ENCODE measurements at places on chromosomes 5 and 9.
A peak's percentile ranks its signal among the peaks of the same experiment; 100 is the strongest.

DNA sequence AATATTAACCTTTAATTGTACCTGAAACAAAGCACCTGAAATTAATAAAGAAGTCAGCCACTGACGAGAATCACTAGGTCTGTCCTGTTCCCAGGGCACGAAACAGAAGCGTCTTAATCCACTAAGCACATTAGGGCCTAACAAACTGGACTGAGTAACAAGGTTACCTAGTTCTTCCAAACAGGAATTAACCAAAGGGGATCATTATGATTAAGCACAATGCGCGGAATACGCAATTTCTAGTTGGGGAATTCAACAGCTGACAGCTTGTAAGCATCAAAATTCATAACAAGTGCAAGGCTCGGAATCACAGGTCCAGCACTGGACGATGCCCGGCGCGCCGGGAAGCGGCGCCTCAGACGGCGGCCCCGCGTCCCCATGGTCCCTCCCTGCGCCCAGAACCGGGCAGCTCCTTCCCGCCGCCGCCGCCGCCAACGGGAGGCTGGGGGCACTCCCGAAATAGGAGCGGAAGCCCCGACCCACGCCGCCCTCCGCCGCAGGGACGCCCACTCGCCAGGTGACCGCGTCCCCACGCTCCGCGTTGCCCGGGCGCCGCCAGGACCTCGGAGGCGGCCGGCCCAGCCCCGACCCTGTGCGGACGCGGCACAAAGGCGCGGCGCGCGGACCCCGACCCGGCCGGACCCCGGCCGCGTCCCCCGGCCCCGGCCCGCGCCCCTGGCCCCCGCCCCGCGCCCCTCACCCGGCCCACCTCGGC is 898 bp downstream of the CAMSAP1 start:
- DNase-seq = no peak

- no peak for DNase-seq
These were observed 227.0 kb downstream of the PAPPA start for GRCh38 chr9:116380496-116380995.

- no peak for DNase-seq
These were observed 56.7 kb upstream of the NAA35 start for GRCh38 chr9:85884256-85884655.

DNA sequence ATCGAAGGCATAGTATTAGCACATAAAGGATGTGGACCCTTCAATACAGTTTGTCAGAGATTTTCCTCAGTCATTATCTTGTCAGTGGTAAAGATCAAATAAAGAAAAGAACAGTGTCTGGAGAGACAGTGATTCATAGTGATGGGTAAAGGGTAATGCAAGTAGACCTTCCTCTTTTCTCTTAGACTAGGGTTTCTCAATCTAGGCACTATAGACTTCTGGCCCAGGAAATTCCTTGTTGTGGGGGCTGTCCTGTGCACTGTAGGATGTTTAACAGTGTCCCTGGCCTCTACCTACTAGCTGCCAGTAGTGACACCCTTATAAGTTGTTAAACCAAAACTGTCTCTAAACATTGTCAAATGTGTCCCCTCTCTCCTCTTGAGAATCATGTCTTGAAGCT is 6.9 kb downstream of the CAMK4 start:
- no peak for DNase-seq

GRCh38 chr5:150412319-150413175 is at the start of gene CD74:
Gene CD74 (minus strand): TSS chr5:150412910. CDS start chr5:150412749, 161 bp downstream.
- peak; percentile 98 for DNase-seq

GRCh38 chr5:80141147-80141671 is 106.1 kb downstream of the THBS4 start:
- DNase-seq = peak; percentile 28

DNA sequence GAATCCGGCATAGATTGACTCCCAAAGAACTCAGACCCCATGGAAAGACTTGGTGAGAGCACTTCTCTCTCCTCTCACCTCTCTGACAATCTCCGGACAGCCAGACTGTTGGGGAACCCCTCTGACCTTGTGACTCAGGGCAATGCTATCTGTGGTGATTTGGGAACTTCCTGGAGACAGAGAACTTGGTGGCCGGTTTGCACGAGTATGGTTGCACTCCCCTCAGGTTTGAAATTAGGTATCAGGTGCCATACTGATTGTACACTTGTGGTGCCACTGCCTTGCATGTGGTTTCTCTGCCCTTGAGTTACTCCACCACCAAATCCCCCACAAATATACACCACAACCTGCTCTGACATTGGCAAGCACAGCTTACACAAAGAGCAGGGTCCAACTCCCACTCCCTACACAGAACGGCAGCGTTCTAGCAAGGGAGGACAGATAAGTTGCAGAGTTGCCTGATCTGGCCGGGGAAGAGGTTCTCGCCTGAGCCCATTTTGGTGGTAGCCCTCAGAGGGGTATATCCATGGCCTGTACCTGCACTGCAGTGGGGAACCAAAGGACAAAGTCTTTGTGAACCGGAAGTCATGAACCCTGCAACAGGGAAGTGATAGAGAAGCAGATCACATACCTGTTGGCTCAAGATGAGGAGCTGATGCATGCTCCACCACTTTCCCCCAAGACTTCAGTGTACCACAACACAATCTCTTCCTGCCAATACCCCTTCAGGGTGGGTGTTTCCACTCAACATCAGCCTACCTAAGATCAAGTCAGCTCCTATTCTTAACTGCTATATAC is 255.1 kb downstream of the MCTP1 start:
- DNase-seq = no peak

DNA sequence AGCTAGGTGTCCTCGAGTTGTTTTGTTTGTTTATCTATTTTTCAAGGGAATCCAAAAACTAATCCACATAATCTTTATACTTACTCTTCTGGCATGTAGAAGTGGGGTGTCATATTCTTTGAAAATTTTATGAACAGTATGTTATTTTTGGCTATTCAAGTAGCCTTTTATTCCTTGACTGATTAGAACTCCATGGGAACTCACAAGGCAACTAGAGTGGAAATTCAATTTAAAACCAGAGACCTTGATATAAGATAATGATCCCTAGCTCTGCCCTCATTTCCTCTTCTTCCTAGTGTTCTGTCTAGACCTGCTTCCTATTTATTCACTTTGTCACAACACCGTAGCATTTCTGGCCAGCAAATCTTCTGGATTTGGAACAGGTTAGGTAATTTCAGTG is 1123.7 kb upstream of the C9orf72 start:
- DNase-seq = no peak

DNA sequence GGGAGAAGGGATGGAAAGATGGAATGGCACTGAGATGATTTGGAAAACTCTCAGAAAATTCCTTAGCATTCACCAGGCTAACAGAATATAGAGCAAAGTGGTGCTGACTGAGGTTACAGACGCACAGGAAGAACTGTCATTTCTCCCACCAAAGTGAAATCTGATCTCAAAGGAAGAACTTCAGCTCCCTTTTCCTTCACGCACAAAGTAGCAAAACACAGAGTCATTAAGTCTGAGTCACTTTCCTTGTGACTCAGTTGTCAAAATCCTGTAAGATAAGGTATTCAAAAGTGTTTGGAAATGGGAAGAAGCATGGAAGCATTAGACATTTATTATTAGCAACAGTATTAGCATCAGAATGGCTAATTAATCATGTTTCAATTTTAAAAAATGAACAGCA is 11.7 kb downstream of the MPDZ start:
- DNase-seq = no peak

DNA sequence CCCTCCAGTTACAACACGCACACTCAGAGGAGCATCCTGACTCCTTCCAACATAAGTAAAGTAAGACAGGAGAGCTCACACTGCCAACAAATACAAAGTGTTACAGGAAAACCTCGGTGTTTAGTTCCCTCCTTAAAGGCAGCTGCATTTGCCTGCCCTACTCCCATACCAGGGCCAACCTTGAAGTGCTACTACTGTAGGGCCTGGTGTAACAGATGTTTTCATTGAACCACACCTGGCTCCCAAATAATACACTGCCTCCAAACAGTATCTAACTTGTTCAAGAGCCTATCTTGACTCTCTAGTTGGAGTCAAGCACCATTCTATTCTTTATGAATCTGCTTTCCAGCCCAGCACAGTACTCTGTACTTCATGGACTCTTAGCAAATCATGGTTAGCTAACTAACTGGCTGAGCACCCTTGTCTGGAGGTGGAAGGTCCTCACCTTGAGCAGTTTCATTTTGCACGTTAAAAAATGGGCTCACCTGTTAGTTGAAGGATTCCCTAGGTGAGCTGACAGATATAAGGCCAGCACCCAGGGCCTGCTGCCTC is 34.6 kb downstream of the TTC39B start:
- DNase-seq = no peak

- no peak for DNase-seq
These were observed 21.4 kb upstream of the SPARC start for GRCh38 chr5:151708126-151708525.

DNA sequence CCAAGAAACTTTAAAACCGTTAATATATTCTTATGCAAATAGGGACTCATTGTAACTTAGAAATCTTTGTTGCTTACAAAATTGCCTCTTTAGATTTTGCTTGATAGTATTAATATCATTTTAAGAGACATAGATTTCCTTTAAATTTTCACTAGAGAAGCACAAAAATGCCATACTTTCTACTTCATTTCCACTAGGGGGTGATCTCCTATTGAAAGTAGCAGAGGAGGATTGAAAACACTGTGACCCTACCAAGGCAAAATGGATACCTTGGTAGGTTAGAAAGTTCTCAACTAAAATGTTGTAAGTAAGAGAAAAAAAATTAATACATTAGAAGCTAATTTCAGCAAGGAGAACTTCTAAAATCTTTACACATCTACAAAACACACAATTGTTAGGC is 204.9 kb downstream of the CHSY3 start:
- no peak for DNase-seq

- no peak for DNase-seq
These were observed 2.8 kb upstream of the BNC2 start for GRCh38 chr9:16873126-16873802.

- no peak for DNase-seq
These were observed 409.2 kb downstream of the NFIB start for GRCh38 chr9:13904746-13905145.

DNA sequence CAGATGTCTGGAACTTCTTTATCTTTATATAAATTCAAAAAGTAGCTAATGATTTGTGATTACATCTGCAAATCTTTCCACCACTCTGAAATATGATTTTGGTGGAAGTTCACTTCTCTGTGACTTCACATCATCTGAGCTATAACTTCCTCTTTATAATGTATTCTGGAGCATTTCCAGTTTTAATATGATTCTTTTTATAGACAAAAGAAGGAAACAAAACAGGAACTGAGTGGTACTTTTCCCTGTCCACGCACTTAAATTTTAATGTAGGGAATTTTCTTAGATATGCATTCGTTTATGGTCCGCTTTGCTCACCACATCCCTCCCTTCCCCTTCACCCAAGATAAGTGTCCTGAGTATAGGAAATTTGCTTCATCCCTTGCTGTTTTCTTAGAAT is 333.5 kb downstream of the CHSY3 start:
- no peak for DNase-seq

- no peak for DNase-seq
These were observed 161.2 kb upstream of the SMIM23 start for GRCh38 chr5:171624396-171624795.

DNA sequence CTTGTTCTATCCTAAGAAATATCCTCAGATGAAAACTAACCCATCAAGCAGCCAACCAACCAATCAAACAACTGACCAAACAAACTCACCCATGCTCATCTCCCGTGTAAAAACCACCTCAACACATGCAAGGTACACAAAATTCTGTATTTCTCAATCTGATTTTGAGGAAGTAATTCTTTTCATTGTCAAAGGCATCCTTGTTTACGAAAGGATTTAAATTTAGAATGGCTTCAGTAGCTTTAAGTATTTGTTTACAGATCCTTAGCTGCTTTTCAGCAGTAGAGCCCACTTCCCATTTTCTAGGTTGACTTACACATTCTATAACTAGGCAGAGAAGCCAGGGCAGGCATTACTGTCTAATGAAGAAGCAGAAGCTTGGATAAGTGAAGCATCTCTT is 78.6 kb downstream of the NTRK2 start:
- no peak for DNase-seq

DNA sequence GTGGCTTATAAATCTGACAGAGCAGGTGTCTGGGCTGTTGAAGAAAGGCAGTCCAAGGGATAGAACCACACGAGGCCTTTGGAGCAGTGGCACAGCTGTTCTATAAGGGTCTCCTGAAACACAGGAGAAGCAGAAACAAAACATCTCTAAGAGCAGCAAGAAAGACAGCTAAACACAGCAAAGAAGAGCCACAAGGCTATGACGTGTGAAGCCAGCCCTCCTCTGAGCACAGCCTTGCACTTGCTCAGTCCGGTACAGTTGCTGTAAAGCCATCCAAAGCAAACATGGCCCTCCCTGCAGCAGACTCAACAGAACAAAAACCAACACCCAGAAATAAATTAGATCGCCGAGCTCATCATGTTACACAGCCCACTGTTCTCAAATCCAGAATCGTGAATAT is 2.6 kb upstream of the GZMK start:
- no peak for DNase-seq

DNA sequence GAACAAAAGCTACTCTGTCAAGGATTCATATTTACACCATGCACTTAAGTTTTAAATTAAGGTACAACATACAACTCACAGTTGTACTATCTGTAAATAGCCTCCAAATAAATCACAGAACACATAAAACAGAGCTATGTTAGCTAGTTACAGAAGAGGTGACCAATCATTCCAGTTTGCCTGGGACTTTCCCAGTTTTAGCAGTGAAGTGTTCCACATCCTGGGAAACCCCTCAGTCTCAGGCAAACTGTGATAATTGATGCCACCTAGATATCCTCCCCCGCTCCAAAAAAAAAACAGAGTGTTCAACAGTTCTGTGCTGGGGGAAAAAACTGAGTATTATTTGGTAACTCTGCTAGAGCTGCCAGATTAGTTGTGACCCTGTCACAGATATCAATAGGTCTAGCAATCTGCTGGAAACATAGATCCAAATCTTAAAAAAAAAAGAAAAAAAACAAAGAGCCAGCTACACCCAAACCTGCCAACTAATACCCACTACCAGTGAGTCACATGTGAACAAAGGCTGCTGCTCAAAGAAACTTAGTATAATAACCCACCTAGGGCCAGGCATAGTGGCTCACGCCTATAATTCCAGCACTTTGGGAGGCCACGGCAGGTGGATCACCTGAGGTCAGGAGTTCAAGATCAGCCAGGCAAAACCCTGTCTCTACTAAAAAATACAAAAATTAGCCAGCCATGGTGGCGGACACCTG is 5.7 kb downstream of the TBCA start:
- no peak for DNase-seq

DNA sequence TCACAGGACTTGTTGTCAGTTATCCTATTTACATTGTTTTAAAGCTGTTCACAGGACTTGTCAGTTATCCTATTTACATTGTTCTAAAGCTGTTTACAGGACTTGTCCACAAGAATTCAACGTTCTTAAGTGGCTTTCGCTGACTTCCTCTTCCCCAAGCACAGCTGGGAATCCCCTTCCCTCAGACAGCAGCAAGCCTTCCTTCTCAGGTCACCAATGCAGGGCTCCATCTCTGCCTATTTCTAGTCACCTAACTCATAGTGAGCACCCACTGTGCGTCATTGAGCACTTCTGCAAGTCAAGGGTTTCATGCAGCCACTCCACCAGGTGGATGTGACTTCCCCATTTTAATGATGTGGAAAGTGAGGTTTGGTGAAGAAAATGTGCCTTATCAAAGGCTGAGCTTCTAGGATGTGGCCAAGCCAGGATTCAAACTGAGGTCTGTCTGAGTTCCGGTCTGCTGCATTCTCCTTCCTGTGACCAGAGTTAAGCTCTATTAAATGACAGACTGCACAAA is 109.8 kb upstream of the ZNF462 start:
- peak; percentile 20 for DNase-seq
